Stimulated activated CD8-positive, alpha-beta memory T cell treated with anti-CD3 and anti-CD28 coated beads, Interleukin-7, amount 100 ng/mL, for 48 hours (primary cell): ENCODE measurements at places on chromosomes 13 and 19.

DNA sequence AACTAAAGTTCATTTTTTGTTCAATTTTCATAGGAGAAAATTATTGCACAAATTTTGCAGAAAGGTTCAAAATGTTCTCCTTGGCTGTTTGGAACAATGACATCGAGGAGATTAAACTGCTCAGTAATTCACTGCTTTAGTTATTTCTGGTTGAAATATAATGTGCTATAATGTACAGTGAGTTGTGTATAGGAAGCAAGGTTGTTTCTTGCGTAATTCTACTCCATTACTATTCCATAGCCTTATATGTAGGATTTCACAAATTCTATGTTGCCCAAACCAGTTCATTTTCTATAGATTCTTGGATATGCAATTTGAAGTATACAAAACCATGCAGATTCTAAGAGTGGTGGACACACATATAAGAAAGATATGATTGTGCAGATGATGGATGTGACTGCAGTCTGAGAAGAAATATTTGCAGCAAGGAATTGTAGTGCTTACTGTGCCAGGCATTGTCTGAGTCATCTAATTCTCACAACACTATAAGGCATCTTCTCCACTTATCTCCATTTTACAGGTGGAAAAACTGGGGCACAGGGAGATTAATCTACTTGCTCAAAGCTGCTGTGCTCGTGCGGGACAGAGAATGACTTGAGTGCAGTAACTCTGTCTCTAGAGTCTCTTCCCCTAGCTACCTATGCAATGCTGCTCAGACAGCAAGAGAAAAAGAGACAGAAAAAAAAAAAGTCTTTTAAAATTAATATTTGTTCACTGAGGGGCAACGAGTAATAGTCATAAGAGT, 515.5 kb downstream of the MYO16 start:
- no peak for DNase-seq

- DNase-seq = no peak
Measured at GRCh38 chr19:43674596-43674995, 4.6 kb upstream of the PLAUR start.

- DNase-seq = no peak
Measured at GRCh38 chr13:84208246-84208910, 326.1 kb upstream of the SLITRK1 start.

DNA sequence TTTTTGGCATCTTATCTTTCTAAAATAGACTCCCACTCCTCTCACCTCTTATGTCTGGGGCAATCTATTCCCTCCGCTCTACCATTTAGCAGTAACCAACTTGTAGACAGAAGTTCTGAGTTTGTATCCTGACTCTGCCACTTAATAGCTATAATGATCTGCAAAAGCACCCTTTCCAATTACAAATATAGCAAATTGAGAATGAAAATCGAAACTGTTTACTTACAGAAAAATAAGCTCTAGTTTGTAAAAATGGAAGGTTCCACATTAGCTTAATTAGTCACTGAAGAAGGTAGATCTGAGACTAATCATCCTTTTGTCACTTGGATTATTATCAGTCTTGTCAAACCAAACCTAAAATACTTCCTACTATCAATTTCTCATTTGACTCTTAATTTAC, 409.3 kb downstream of the DIAPH3 start:
- DNase-seq = no peak

DNA sequence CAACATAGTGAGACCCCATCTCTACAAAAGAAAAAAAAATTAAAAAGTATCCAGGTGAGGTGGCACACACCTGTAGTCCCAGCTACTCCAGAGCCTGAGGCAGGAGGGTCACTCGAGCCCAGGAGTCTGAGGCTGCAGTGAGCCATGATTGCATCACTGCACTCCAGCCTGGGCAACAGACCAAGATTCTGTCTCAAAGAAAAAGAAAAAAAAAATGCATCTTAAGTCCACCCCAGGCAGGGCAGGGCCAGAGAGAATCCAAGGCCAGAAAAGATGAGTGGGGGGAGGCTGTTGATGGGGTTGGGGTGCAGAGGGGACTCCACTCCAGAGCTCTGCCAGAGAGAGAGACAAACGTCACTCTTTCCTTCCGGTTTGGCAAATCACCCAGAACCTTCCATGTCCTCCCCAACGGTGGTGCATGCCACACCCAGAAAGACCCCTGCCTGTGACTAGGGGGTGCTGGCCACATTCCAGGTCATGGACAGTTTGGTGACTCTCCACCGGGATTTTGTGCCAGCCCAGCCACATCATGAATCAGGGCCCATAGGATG, 431 bp downstream of the FUT3 start:
- no peak for DNase-seq

DNA sequence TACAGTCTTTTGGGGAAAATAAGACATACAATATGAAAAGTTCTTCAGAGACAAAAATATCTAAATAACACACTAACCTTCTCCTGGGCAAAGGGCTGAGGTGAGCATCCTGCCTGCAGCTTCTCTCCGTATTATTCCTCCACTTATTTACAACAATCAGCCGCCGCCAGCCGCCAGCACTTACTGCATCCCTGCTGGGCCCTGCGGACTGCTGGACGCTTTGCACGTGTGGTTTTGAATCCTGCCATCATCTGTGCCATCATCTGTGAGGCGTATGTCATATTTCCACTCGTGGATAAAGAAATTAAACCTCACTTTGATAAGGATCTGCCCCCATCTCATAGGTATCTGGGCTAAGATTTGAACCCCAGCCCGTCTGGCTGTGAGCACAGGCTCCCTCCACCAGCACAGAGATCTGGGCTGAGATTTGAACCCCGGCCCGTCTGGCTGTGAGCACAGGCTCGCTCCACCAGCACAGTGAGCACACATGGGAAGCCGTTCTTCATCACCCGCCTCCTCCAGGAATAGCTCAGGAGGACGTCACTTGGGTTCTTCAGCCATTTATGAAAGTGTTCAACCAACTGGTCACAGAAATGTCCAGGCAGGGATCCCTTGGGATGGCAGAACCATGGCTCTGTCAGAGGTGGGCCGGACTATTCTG, 35.2 kb upstream of the TUBGCP3 start:
- no peak for DNase-seq

DNA sequence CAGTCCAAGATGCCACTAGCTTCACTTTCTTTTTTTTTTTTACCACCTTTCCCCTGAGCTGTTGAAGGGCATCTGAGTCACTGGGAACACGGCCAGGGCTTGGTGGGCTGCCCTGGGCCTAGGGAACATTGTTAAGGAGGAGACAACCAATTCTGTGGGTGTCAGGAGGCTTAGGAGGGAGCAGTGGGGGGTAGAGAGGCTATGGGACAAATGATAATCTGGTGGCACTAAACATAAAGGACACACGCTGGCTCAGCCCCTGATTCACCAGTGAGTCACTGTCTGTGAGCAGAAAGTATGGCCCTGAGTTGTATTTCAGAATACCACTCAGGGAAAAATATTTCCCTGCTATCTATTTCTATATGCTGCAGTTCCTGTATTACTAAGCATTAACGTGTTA, 207.8 kb downstream of the DCLK1 start:
- DNase-seq = no peak

DNA sequence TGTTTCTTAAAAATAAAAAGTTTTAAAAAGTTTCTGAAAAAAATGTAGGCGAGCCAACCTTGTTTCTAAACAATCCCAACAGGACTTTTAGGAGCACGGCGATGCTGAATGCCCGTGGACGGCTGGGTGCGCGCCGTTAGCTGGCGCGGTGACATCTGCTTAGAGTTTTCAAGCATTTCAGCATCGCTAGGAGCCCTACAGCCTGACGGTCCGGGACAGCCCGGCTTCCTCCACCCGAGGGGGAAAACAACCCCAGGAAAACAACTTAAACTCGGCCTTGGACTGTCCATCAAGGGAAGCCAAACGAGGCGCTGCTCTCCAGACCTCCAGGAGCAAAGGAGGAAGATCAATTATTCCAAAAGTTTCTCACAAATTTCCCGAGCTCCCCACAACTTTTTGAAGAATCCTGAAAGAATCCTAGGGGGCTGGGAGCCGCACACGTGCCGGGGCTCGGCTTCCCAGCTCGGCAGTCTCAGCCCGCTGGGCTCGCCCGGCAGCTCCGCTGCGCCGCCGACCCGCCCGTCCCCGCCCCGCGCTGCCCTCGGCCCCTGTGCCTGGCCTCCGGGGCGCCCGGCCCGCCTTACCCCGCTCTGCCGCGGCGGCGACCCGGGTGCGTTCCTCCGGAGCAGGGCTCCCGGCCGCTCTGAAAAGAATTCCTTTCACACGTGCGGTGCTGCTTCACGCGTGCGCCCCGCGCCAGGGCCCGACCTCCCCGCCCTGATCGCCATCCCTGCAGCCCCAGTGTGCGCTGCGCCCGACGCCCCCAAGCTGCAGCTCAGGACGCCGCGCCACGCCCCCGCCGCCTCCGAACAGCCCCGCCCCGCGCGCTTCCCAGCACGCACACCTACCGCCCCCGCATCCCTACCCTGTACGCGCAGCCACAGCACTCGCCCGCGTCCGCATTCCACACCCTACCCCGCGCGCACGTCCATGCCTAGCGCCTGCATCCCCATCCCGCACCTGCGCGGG, at the start of gene GJA3:
Gene GJA3 (minus strand): TSS at position 747 of the 969 bp plus-strand sequence. CDS start 17,764 bp downstream, outside the sequence.
- peak; percentile 38 for DNase-seq

- DNase-seq = no peak
Measured at GRCh38 chr13:66492479-66492878, 737.7 kb downstream of the PCDH9 start.

DNA sequence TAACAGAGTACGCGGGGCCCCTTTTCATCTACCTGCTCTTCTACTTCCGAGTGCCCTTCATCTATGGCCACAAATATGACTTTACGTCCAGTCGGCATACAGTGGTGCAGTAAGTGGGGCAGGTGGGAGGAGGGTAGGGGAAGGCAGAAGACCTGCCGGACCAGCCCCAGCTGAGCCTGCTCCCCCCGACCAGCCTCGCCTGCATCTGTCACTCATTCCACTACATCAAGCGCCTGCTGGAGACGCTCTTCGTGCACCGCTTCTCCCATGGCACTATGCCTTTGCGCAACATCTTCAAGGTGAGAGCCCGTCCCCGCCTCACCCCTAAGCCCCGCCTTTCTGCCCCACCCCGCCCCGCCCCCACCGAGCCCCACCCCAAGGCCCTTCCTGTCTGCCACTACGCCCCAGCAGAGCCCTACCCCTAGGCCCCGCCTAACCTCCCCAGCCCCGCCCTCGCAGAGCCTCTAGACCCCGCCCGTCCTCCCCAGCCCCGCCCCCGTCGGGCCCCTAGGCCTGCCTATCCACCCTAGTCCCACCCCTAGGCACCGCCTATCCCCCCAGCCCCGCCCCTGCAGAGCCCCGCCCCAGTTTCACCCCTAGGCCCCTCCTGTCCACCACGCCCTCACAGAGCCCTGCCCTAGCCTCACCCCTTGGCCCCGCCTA, 7.7 kb downstream of the NDUFB7 start:
- DNase-seq = peak; percentile 47

DNA sequence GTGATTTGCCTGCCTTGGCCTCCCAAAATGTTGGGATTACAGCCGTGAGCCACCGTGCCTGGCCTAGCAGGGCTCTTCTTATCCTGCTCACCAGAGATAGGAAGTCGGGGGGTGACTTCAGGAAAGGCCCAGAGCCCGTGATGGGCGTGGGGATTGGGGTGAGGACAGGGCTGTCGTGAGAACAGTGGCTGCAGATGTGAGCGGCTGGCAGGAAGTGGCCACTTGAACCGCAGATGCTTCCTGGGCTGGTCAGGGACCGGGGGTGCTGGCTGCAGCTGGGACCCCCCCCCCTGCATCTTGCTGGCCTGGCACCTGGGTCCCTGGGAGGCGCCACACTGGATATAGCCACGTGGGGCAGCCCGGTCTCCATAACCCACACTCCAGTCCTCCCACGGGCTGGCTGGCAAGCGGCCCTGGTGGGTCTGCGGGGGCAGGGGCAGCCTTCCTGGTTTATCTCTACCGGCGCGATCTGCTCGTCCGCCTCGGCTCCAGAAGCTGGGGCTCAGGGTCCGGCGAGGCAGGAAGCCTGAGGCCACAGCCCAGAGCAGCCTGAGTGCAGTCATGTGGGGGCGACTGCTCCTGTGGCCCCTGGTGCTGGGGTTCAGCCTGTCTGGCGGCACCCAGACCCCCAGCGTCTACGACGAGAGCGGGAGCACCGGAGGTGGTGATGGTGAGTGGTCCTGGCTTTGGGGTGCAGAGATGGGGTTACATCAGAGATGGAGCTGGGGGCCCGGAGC, at the start of gene F2RL3:
Gene F2RL3 (plus strand): TSS at position 371 of the 737 bp plus-strand sequence. CDS start 191 bp downstream, at position 562.
- no peak for DNase-seq

DNA sequence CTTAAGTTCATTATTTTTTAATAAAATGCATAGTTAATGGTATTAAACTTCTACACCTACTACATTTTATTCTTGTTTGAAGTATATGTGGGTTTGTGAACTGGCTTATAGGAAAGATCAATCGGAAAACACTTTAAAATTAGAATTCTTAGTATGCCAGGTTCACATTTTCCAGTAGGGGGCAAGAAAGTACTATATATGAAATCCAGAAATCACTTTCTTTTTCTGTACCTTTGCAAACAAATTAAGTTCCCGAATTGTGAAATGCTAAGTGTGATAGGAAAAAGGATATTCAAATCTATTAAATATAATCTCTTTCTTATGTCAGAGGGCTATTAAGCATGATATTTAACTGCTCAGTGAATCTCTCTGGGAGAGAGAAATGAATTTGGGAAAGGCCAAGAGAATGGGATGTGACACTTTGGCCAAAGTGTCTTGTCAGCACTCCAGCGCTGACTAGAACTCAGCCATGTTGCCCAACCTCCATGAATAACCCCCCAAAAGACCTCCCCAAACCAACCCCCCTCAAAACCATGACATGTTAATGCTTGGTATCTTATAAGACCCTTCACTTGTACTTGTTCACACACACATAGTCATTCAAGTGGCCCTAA, 122.6 kb upstream of the SLC10A2 start:
- DNase-seq = no peak

GRCh38 chr19:50025794-50026549, at the start of gene ZNF473:
ZNF473 (plus strand) TSS chr19:50026005; CDS start chr19:50031083, 5,078 bp downstream.
- DNase-seq = peak; percentile 77

DNA sequence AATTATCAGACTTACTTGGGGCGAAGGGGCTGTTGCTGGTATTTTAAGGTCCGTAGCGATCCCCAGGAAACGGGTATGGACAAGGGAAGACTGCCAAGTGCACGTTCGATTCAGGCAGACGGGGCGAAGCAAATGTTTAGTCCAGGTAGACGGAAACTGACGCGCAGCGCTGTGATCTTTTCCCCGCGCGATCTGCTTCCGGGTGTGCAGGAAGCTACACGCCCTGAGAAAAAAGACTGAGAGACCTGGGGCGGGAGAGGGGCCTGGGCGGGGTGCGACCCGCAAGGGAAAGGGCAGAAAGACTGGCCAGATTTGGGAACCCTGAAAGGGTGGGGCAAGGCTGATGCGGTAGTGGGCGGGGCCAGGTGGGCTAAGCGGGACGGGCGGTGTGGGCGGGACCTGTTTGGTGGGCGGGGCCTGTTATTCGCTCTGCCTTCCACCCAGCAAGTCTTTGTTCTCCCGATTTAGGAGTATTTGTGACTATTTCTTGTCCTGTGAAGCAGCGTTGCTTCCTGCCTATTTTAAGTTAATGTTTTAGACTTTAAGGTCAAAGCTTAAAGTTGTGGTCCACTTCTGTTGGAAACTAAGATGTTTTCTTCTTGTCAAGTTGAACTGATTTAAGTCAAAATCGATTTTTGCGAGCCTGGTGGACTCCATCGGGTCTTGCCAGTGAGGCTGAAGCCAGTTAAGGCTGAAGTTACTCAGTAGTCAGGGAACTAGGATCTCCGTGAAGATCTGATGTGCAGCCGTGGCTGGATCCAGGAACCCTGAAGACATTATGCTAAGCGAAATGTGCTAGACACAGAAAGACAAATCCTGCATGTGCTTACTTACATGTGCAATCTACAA, at the start of gene ZNF836:
Gene ZNF836 (minus strand): TSS at position 301 of the 849 bp plus-strand sequence. CDS start 3,549 bp downstream, outside the sequence.
- DNase-seq = peak; percentile 85

GRCh38 chr13:50457415-50458393, 385.8 kb downstream of the DLEU7 start:
- DNase-seq = no peak

GRCh38 chr19:28563964-28564921, 648.7 kb downstream of the UQCRFS1 start:
- no peak for DNase-seq

GRCh38 chr19:46480415-46480814, 9.1 kb upstream of the PNMA8A start:
- no peak for DNase-seq
